ENCODE measurements at places on chromosomes 2 and 18. TPM values are rescaled to one million over a fixed set of nuclear protein-coding genes. Genes with fewer than 3 reads are reported as not detected.

Gene ALPG
- not detected for total RNA-seq

Gene RAMP1
- not detected for total RNA-seq

Gene CYP1B1
- 9.8 TPM for total RNA-seq

Gene FAM237A
- not detected for total RNA-seq

Gene C1QL2
- total RNA-seq = 0.18 TPM

Gene LOXHD1
- total RNA-seq = not detected

Gene DNAJC27
- 2.3 TPM for total RNA-seq

Gene CDK15
- not detected for total RNA-seq

Measured in A549 treated with CpdA at 1 μM for 4 hours (cell line).